ENCODE measurements at places on chromosomes 1 and 21.
A peak's percentile ranks its signal among the peaks of the same experiment; 100 is the strongest.

DNA sequence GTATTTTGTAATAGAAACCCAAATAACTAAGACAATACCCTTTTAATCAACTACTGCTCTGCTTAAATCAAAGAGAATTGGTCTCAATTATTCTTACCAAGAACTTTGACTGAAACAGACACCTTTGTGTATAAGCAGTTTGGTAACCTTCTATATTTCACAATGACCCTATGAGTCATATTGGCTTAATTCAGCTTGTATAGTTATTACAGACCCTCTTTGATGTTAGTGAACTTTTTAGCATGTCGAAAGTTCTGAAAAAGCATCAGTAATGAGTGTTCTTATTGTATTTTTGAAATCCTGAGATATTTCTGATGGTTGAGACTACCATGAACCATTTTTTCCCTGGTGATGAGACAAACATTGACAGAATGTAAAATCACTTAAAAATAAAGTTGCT, 43.3 kb upstream of the RABGAP1L start:
- peak; percentile 64 for DNase-seq

DNA sequence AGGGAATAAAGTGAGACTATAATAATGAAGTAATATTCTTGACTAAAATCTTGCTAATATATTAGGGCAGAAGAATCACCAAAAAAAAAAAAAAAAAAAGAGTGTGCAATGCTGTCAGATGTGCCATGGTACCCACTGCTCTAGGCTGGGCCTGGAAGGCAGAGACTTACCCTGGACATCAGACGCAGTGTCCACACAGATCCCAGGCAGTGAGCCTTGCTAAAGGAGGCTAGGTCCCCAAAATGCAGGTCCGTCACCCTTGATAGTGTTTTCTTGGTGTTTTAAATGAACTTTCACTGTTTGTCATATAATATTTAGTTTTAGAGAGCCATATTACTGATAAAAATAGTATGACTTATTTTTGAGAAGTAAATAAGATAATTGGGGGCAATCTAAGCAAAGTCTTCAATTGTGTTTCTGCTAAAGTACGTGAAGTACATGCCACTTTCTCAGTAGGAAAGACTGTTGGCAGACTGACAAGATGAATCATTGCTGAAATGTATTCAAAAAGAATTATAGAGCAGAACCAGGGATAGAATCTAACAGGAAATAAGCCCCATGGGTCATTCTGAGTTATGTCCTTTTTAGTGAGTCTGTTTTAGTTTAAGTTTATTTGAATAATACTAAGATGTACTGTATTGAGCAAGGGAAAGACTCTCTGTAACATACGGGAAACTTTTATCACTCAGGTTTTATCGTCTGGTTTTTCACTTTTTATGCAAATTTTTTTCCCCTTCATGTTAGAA, 74.6 kb upstream of the PDC start:
- DNase-seq = peak; percentile 96

GRCh38 chr1:150186789-150187559, 37.3 kb downstream of the PLEKHO1 start:
- DNase-seq = peak; percentile 53

GRCh38 chr1:98904684-98905083, 100.0 kb downstream of the PLPPR5 start:
- no peak for DNase-seq

GRCh38 chr1:68107771-68108170, 57.3 kb upstream of the DIRAS3 start:
- DNase-seq = no peak

DNA sequence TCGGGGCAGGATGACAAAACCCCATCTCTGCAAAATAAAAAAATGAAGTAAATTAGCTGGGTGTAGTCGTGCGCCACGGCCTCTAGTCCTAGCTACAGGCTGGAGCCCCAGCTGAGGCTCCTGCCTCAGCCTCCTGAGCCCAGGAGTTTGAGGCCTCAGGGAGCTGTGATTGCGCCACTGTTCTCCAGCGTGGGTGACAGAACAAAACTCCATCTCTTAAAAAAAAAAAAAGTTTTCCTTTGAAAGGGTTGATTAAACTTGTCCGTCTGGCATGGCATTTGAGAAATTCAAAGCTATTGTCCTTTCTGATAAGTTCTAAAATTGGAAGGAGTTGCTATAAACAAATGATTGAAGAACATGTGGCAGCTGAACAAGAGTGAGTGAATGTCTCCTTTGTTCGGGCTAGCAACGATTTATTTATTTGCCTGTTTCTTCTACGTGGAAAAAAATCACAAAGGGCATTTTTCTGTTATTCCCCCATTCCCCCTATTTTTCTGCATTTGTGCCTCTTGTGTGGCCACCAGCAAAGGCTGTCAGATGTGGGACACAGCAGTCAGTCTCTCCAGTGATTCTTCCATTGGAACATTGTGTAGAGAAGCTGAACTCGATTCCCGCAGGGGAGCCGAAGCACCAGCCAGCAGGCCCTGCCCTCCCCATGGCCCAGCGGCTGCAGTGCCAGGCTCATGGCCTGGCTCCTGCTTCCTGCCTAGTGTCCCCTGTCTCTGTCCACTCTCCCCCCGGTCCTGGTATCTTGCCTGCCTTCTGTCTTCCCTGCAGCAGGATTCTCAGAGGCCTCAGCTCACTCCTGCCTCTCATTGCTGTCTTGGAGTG, 21.5 kb upstream of the PWP2 start:
- no peak for DNase-seq

DNA sequence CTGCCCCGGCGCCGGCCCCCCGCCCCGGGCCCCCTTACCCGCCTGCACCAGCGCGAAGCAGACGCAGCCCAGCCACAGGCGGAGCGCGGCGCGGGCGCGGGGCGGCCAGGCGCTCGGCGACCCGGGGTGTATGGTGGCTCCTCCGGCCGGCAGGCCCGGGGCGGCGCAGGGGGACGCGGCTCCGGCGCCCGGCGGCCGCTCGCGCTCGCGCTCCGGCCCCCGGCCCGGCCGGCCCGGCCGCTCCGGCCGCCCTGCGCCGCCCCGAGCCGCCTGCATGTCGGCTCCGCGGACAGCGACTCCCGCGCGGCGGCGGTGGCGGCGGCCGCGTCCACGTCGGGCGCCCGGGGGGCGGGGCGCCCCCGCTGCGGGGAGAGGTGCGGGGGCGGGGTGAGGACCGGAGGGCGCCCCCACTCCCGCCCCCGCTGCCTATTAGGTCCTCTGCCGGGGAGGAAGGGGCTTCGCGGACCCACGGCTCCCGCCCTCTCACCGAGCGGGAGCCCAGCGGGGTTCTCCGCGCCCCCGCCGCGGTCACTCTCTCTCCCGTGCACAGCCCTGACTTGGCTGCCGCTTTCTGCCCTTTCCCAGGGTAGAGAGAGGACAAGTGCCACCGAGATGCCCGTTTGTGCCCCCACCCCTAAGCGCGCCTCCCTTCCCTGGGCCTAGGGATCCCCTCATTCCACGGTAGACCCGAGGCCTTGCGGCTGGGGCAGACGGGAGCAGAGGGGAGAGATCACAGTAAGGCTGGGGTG, at the start of gene FNDC5:
TSS of gene FNDC5 (minus strand) at position 298 of the 749 bp plus-strand sequence.
- no peak for DNase-seq

- peak; percentile 29 for DNase-seq
These were observed 291.2 kb downstream of the PTPRC start for GRCh38 chr1:198929961-198930599.

Measured in HCEC 1CT (cell line).